ENCODE measurements at places on chromosomes 11 and 22.
A peak's percentile ranks its signal among the peaks of the same experiment; 100 is the strongest.

GRCh38 chr22:46369716-46370583 is 34.4 kb downstream of the TRMU start:
- no peak for DNase-seq

DNA sequence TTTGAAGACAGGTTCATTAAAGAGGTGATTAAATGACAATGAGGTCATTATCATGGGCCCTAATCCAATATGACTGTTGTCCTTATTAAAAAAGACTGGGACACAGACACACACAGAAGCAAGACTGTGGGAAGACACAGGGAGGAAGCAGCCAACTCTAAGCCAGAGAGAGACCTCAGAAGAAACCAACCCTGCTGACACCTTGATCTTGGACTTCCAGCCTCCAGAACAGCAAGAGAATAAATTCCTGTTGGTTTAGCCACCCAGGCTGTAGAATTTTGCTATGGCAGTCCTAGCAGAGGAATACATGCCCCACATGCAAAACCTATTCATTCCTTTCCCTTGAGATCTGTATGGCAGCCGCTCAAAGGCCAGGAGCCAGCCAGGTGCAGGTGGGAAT is 35.6 kb upstream of the CACNG2 start:
- DNase-seq = no peak

GRCh38 chr11:11995601-11996000 is 12.8 kb downstream of the DKK3 start:
- DNase-seq = no peak

DNA sequence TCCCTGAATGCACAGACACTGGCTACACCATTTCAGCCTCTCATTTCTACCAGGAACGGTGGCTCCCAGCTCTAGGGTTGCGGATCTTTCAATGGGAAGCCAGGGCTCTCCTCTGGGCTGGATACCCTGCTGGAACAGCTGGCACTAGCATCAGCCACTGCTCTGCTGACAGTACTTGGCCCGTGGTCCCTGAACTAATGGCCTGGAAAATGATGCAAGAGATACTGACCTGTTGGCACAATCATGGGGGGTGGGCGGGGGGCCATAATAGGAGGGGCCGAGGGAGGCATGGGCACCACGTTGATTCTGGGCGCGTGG is 10.7 kb upstream of the TBC1D10A start:
- no peak for DNase-seq

- no peak for DNase-seq
Observed at GRCh38 chr11:70420008-70420464, 21.7 kb downstream of the CTTN start.

DNA sequence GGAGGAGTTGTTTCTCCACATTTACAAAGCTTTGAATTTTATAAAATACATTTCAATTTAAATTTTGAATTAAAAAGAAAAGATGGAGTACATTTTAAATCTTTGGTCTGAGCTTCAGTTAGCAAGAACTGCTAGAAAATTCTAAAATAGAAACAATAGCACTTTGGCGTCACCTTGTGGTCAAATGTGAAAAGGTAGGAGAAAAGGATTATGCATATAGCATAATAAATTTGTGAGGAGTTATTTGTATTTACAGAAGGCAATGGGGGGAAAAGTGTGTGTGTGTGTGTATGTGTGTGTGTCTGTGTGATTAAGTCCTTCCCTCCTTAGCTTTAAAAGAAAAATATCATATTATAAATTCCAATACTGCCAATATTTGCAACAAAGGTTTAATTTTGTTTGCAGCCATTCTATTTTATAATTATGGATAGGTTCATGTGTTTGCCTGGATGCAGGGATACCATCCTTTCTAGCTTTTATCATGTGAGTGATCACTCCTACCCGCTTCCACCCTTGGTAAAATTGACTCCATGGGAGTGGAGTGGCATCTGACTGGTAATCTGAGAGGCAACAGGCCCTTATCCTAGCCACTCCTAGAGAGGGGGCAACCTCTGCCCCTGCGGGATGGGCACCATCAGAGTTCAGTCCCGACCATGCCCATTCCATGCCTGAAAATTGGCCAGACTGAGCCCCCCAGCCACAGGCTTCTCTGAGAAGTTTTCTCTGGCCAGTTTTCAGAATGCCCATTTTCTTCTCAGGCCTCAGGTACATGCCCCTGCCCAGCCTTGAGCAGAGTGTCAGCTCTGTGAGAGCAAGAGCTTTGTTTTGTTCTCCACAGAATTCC is 13.6 kb upstream of the LGR4 start:
- peak; percentile 45 for DNase-seq

DNA sequence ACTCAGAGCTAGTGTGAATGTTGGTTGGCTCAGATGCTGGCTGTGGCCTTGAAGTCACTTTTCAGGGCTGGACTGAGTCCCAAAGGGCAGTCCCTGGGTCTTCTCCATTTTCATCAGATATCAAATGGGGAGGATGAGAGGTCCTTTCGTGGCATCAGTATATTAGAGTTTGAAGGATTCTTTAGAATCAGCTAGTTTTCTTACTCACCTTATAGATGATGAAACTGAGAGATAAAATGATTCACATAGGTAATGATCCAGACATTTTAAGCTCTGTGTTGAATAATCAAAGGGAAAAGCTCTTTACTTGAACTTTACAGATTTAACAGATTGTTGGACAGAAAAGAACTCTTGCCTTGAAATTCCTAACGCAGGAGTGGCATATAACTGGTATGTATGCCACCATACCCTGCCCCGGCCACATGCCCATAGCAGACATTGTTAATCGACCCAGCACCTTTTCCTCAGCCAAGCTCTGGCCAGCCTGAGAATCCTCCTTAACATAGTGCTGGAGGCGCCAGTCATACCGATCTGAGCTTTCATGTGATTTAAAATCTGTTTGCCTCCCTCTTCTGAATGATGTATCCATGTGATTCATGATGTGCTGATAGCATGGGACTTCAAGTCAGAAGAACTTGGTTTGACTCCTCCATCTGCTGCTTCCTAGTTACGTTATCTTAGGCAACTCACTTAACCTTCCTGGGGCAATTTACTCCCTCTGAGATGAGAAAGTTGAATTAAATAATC is 60.0 kb downstream of the BARX2 start:
- DNase-seq = no peak

DNA sequence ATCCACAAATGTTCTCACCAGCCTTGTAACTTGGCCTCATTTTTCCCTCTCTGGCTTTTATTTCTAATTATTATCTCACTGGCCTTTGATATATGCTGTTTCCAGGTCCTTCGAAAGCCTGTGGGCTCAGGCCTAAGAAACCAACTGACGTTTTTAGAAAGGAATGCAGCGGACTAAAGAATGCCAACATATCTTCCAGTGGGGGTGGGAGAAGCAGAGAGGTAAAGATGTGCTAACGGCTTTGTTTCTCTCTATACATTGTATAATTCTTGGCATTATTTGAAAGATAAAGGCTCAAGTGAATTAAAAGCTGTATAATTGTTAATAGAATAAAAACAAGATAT is 28.2 kb downstream of the OR6Q1 start:
- DNase-seq = no peak

DNA sequence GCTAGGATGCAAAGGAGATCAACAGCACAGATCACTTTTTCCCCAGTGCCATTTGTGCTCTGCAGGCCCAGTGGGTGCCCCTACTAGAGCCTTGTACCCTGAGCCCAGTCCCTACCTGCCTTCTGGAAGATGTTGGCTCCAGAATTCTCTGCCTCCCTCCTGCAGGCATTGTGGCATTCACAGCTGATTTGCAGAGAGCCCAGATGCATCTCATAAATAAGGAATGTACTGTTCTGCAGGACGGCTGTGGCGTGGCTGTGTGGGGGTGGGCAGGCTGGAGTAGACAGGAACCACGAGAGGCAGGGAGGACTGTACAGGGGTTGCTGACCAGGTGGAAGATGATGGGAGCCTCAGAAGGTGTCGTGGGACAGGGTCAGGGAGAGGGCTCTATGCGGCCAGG is 11.2 kb upstream of the MIAT start:
- DNase-seq = no peak

DNA sequence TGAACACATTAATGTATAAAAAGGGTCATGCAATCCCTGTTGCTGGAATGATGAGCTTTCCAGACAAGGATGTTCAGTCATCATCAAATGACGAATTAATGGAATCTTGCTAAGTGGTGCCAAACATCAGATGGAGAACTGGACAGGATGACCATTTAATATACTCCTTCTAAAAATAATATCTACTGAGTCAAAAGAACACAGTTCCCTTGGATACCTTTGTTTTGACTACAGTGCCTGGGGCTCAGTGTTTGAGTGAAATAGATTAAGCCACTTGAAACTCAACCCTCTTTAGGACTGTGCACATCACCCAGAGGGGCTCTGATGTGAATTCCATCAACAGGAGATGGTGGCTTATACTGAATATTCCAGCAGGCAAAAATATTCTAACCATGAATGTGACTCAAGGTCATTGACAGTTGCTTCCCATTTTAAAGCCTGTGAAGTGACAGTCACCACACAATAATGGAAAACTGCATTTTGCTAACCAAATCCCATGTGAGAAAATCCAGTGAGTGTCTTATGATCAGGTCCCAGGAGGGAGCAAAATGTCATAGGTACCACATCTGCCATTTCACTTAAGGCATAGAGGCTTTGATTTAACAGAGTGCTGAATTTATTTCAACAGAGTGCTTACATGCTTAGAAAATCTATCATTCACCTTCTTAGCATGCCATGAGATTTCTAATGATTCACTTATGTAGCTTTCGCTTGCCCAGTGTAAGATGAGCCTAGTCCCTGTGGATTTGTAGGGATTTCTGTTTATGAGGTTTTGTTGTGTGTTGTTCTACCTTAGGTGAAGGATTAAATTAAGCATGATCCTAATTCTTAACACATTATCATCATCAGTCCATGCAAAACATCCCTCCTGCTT is 41.3 kb upstream of the SLN start:
- DNase-seq = no peak

DNA sequence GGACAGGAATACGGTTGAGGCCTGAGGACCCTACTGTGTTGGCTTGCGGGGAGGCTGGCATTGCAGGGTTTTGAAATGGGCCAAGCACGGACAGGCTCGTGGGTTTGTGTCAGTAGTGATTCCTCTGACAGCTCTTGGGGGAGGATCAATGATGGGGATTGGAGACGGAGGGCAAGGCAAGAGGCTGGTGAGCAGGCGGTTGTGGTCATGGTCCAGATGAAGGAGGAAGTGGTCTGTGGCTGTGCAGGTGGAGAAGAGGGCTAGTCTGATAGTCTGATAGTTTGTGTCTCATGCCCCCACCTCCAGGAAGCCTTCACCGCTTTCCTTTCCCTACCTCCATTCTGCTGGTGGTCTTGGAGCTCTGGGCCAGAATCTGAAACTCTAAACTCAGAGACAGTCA is 3.0 kb downstream of the MAFF start:
- DNase-seq = no peak

- no peak for DNase-seq
Observed at GRCh38 chr11:93623179-93623578, 38.3 kb upstream of the CEP295 start.

- DNase-seq = no peak
Observed at GRCh38 chr11:57163160-57163868, 18.4 kb upstream of the LRRC55 start.

GRCh38 chr11:15650105-15650938 is 535.6 kb downstream of the INSC start:
- peak; percentile 79 for DNase-seq

GRCh38 chr22:25051073-25051472 is 98.6 kb downstream of the KIAA1671 start:
- no peak for DNase-seq

DNA sequence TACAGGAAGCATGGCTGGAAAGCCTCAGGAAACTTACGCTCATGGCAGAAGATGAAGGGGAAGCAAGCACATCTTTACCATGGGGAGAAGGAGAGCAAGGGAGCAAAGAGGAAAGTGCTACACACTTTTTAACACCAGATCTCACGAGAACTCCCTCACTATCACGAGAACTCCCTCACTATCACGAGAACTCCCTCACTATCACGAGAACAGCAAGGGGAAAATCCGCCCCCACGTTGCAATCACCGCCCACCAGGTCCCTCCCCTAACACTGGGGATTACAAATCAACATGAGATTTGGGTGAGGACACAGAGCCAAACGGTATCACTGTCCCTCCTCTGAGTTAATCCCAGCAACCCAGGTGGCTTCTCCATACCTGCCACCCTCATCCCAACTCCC is 84.5 kb downstream of the MN1 start:
- no peak for DNase-seq

- peak; percentile 64 for DNase-seq
Observed at GRCh38 chr22:27801616-27802345, at the start of gene MN1. MN1 (minus strand) TSS chr22:27801756; CDS start chr22:27800543, 1,213 bp downstream.

DNA sequence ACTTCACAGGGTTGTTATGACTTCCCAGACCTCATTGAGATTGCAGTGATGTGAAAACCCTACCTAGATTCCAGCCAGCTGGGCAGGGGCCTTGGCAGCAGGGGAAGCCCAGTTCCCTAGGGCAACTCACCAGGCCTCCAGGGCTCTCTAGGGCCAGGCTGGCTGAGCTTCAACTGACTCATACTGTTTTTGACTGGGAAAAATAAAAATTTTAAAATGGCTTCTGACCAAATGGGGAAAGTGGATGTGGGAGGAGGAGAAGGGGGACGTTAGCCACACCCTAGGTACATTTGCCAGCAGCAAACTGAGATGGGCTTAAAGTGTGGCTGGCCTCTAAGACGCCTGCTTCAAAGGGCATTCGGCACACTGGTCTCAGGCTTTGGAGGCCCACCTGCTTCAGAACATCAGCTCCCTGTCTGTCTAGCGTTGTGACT is 39.0 kb downstream of the BMAL1 start:
- DNase-seq = no peak

DNA sequence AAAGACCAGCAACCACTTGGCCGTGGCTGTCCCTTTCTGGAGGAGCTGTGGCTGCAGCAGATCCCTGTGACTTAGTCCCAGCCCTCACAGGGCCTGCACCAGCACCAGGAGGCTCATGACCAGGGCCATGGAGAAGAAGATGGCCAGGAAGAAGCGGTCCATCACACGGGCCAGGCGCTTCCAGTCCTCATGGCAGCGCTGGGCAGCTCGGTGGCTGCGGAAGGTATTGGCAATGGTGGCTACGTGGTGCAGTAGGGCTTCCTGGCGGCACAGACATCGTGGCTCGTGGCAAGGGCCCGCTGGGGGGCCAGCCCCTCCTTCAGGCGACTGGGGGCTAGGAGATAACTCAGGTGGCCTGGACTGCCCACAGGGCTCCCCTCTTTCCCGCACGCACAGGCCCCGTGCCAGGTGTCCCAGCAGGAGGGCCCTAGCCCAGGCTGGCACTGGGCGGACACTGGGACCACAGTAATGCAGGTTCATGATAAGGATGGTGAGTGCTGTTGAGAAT is 5.1 kb downstream of the CHRNA10 start:
- DNase-seq = no peak

DNA sequence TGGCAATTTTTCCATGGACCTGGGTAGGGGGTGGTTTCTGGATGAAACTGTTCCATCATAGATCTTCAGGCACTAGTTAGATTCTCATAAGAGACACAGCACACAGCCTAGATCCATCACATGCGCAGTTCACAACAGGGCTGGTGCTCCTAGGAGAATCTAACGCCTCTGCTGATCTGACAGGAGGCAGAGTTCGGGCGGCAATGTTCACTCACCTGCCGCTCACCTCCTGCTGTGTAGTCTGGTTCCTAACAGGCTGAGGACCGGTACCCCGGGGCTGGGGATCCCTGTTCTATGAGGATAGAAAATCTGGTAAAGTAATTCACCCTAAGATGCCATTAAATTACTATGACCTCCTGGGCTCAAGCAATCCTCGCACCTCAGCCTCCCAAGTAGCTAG is 318.0 kb downstream of the KIRREL3 start:
- DNase-seq = no peak

- DNase-seq = no peak
Observed at GRCh38 chr11:124791626-124792341, 8.4 kb downstream of the MSANTD2 start.

Measured in activated naive CD4-positive, alpha-beta T cell treated with anti-CD3 and anti-CD28 coated beads, Interleukin-2, amount 10 ng/mL, durations not matched to agents 7 days and 5 days (primary cell).